ENCODE measurements at places on chromosomes 3 and 15. TPM values are rescaled to one million over a fixed set of nuclear protein-coding genes. Genes with fewer than 3 reads are reported as not detected.

The UBAP1L gene
- total RNA-seq = 0.91 TPM

The CNTN4 gene
- total RNA-seq = not detected

The TUSC7 gene
- total RNA-seq = not detected

The NPAP1 gene
- not detected for total RNA-seq

The GABRG3 gene
- 0.32 TPM for total RNA-seq
